ENCODE measurements at places on chromosomes 12 and 14. TPM values are rescaled to one million over a fixed set of nuclear protein-coding genes. Genes with fewer than 3 reads are reported as not detected.

Gene GLI1
- total RNA-seq, result 0.30 TPM

GRCh38 chr14:61706096-61706690, 10.9 kb downstream of the HIF1A start:
- ATAC-seq, result no peak

- no peak for ATAC-seq
Observed at GRCh38 chr12:87930627-87931026, 98.6 kb downstream of the C12orf50 start.

- ATAC-seq, result no peak
Observed at GRCh38 chr14:54146601-54147000, 190.0 kb upstream of the BMP4 start.

DNA sequence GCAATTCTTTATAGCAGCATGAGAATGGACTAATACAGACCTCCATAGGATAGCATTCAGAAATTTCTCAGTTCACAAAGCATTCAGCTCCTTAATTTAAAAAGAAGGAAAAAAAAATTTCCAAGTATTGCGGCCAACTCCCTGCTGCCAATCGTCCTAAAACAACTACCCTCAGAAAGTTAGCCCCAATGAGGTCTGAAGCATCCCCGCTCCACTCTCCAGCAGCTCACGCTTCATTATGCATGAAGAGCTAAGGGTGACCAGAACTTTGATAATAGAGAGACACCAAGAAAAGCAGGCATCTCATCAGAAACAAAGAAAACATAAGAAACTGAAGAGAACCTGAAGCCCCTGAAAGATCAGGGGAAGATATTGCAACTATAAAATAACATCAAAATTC, 172.8 kb upstream of the NUDT4 start:
- no peak for ATAC-seq

DNA sequence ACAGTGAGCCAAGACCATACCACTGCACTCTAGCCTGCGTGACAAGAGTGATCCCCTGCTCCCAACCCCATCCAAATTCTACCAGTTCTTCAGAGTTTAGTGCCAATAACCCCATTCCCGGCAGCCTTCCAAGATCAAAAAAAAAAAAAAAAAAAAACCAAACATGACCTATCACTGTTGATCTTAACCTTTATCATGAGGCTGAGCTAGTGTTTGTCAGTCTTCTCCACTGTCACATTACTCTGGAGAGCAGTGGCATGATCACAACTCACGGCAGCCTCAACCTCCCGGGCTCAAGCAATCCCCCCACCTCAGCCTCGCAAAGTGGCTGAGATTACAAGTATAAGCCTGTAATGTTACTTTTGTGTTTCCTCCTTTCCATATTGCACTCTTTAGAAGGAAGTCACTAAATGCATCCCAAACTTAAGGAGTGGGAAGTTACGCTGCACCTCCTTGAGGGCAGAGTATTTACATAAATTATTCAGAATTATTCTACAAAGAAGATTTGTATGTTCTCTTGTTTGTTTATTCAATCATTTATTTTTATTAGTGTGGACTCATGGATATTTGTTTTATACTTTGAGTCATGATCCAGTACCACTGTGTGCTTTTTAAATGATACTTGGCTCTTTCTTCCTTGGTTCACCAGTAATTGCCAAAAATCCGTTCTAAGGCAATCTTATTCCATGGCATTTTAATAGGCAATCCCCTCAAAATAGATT, 31.5 kb upstream of the FAM222A start:
- no peak for ATAC-seq

Gene FOXN4
- not detected for total RNA-seq

Gene CLEC1A
- 3.3 TPM for total RNA-seq

DNA sequence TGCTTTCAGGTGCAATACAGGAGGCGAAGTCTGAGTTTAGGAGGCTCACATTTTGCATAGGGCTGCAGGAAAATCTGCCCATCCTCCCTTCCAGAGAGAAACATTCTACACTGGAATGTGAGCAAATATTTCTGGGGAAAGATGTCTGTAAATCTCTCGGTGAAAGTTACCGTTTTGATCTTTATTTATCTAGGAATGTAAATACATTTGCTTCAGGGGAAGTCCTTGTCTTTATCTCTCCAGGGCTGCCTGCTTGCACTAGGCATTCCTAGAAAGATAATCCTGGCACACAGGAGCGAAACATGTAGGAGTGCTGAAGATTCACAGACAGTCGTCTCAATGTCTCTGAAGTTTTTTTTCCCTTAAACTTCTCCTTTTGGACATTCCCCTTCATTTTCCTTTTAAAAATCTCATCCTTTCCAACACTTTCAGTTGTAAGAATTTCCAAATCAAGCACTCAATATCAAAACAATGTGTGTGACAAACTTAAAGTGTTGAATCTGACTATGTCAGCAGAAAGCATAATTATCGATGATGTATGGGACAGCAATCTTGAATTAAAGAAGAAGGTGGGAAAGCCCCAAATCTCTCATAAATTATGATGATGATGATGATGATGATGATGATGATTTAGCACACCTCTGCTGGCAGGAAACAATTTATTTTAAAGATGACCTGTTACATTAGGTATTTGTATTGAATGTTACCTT, 113.4 kb upstream of the RESF1 start:
- ATAC-seq, result no peak

Gene INHBE
- not detected for total RNA-seq

DNA sequence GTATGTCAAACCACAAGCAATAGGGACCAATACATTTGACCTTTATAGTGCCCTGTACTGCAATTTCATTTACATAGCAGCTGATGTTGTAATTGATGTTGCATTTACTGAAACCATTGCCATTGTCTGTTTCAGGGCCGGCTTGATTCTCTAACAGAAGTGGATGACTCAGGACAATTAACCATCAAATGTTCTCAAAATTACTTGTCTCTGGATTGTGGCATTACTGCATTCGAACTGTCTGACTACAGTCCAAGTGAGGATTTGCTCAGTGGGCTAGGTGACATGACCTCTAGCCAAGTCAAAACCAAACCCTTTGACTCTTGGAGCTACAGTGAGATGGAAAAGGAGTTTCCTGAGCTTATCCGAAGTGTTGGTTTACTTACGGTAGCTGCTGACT, 216.0 kb downstream of the AKAP6 start:
- ATAC-seq, result no peak

Gene DDX11
- 3.6 TPM for total RNA-seq

Gene RNASE1
- 780 TPM for total RNA-seq

Gene GPRC5D
- not detected for total RNA-seq

Gene PSEN1
- total RNA-seq, result 54.6 TPM

Gene BBOF1
- total RNA-seq, result 11.9 TPM

GRCh38 chr14:22715186-22715812, 51.2 kb upstream of the OXA1L start:
- no peak for ATAC-seq

- peak; percentile 2 for ATAC-seq
Observed at GRCh38 chr14:61281186-61281947, at the start of gene TMEM30B. TSS of gene TMEM30B (minus strand) at chr14:61281338. CDS start at chr14:61281147, 191 bp downstream.

DNA sequence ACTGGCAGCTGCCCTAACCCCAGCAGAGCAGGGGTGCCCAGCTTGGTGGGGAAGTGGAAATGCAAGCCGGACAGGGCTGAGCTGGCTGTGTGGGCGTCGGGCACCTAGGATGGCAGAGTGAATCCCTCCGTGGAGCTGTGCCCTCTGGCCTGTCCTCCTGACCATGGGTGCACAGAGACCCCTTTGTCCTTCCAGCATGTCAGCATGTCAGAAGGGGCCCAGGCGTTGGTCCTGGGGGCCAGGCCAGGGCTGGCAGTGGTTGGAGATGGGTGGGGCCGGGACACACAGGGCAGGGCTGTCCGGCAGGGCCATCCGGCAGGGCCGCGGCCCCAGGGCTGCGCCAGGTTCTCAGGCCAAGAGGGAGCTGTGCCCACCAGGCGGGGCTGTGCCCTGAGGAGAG, 8.8 kb upstream of the TEX22 start:
- no peak for ATAC-seq

GRCh38 chr12:83826112-83826511, 1086.5 kb downstream of the SLC6A15 start:
- ATAC-seq, result no peak

- ATAC-seq, result peak; percentile 36
Observed at GRCh38 chr12:42482041-42482747, 107.4 kb downstream of the PRICKLE1 start.

Gene SRSF5
- total RNA-seq, result 569 TPM

Gene FAM222A
- 0.62 TPM for total RNA-seq

Gene SLC4A8
- total RNA-seq, result 0.74 TPM

Gene GNG2
- 21.2 TPM for total RNA-seq

- ATAC-seq, result no peak
Observed at GRCh38 chr12:54164387-54165145, 24.2 kb downstream of the SMUG1 start.

Gene SEL1L
- total RNA-seq, result 82.8 TPM

GRCh38 chr12:3214526-3215365, 137.6 kb downstream of the TSPAN9 start:
- no peak for ATAC-seq

GRCh38 chr14:78232231-78233000, 62.2 kb downstream of the NRXN3 start:
- no peak for ATAC-seq

- ATAC-seq, result peak; percentile 98
Observed at GRCh38 chr12:75511116-75512048, at the start of gene KRR1. TSS of gene KRR1 (minus strand) at chr12:75511609. CDS start at chr12:75511597, 12 bp downstream.

DNA sequence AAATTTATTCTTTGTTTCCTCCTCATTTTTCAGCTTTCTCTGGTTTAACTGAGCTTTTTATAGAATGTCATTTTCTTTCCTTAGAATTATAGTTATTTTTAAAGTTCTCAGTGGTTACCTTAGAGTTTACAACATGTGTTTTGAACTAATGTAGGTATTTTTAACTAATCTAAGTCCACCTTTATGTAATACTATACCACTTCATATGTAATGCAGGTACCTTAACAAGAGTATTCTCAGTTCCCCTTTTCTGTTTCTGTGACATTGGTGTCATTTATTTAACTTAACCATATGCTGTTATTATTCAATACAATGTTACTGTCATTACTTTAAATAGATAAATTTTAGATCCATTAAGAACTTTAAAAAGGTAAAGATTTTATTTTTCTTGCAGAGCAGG, 30.3 kb upstream of the KCNC2 start:
- ATAC-seq, result no peak

Gene SERPINA1
- total RNA-seq, result 22.1 TPM
